ENCODE measurements at places on chromosomes 16 and 17.

DNA sequence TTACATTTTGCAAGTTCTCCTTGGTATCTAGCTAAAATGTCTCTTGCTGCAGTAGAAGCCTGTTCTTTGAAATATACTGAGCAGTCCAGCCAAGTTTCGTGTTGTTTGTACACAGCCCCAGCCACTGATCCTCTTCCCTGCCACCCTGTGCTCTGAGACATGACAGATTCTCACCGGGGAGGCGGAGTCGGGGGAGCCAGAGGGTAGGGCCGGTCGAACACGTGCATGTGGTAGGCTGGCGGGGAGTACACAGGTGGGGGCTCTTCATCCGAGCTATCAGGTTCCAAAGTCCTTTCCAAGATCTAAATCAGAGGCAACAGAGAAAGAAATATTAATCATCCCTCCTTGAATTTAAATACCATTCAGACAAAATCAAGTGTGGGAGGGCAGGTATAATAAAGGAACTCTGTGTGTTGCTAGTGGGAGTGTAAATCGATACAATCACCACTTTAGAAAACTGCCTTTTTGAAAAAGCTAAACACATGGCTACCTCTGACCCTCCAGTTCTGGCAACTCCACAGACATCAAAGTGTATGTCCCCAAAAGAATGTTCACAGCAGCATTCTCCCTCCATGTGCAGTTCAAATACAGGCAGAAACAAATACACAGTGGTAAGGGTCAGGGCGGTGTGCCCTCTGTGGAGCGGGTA lies 29.7 kb upstream of the MRPS23 start:
- no peak for DNase-seq

- DNase-seq = no peak
Measured at GRCh38 chr16:67654403-67654911, 5.6 kb downstream of the ACD start.

DNA sequence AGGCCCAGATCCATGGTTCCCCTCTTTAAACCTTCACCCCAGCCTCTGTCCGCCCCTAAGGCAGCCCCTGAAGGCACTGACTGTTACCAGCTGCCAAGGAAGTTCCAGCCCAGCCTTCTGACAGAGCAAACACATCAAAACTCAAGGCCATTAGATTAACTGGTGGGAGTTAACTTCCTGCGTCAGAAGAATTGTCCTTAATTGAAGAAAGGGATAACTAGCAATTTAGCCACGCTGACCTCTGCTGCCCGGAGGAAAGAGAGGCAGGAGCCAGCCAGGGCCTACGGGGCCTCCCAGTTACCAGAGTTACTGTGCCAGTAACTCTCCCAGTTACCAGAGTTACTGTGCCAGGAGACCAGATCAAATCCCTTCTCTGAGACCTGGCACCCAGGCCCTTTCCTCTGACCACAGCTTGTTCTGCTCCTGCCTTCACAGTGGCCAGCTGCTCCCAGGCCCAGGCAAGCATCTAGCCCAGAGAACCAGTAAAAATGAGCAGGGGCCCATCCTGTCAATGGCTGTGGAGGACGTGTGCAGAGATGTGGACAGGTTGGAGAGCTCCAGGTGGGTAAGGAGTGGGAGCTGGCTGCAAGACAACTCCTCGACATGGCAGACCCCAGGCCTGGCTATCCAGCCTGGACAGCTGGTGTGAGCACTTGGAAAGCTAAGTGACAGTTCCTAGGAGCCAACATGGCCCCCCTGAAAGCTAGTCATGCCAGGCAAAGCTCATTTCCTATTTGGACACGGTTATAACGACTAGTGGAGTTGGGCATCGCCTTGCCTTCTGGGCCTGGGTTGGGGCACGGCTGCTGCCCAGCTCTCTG lies 2.8 kb upstream of the PITPNM3 start:
- no peak for DNase-seq

DNA sequence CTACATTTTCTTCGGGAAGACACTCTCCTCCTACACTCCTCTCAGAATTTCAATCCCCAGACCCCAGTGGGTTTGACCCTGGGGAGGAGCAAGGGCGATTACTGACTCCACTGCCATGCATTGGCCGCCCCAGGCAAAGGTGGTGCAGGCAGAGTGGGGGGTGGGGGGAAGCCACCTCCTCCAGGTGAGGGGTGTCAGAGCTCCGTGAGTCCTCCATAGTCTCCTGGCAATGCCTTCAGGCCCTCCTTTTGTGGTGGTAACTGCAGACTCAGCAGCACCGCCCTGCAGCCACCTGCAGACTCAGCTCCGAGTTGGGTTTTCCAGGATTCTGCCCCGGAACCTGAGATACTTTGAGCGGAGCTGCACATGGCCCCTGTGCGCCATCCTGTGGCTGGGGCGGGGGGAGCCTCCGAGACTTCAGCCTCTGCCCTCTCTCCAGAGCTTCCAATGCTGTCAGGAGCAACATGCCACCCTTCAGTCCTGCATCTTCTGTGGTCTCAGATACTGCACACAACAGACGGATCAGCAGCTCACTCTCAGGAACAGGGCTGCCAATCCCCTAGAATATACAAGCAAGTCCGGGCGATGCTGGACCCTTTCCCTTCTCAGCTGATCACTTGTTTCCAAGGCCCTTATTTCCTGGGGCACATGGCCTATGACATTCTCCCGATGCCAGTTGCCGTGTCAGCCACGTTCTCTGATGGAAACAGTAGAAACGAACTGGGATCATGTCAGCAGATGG lies 2.4 kb upstream of the SLC47A2 start:
- DNase-seq = no peak

DNA sequence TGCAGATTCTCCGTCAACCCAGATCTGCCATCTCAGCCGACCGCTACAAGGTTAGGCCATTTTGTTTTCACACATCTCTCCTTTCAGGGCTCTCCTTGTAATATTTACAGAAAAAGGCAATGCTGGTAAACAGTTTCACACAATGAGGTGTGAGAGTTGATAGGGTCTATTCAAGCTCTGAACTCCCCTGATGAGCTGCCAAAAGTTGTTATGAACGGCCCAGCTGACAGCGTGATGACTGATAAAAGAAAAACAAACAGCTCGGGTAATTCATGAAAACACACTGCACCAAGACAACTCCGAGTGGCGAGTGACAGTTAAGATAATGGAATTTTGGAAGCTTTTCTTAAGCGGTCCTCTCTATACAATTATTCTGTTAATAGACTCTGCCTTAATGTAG lies 68.1 kb upstream of the IRX5 start:
- no peak for DNase-seq

DNA sequence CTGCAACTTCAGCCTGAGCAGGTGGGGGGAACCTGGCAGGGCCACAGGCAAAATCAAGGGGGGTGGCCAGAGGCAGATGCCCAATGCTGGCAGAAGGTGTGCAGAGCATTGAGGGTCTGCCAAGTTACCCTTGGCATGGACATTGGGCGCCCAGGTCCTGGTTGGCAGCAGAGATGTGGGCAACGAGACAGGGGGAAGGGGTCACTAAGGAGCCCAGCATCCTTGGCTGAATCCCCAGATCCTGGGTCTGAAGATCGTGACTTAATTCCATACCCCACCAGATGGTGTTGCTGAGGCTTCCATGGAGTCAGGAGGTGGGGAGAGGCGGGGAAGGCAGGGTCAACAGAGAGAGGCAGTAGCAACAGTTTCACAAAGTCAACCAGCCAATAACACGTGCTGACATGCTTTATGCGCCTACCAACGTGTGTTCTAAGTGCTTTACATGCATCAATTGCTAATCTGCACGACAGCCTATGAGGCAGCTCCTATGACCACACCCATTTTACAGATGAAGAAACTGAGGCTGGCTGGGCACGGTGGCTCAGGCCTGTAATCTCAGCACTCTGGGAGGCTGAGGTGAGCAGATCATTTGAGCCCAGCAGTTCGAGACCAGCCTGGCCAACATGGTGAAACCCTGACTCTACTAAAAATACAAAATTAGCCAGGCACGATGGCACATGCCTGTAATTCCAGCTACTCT lies 83.3 kb downstream of the GSG1L start:
- no peak for DNase-seq

- no peak for DNase-seq
Measured at GRCh38 chr17:44719444-44719843, 11.0 kb downstream of the DBF4B start.

Measured in lung microvascular endothelial cell (primary cell).